ENCODE measurements at places on chromosomes 11 and 22.

- DNase-seq, result no peak
Observed at GRCh38 chr22:40991298-40991697, 40.1 kb downstream of the RBX1 start.

GRCh38 chr11:120929090-120929489 lies 94.8 kb upstream of the TBCEL start:
- no peak for DNase-seq

- no peak for DNase-seq
Observed at GRCh38 chr11:45163956-45164575, 17.6 kb downstream of the PRDM11 start.

- DNase-seq, result no peak
Observed at GRCh38 chr11:45045683-45046471, 95.2 kb upstream of the TP53I11 start.

All from right renal pelvis (tissue), 4 donors.